ENCODE measurements at places on chromosomes 3 and 15.

DNA sequence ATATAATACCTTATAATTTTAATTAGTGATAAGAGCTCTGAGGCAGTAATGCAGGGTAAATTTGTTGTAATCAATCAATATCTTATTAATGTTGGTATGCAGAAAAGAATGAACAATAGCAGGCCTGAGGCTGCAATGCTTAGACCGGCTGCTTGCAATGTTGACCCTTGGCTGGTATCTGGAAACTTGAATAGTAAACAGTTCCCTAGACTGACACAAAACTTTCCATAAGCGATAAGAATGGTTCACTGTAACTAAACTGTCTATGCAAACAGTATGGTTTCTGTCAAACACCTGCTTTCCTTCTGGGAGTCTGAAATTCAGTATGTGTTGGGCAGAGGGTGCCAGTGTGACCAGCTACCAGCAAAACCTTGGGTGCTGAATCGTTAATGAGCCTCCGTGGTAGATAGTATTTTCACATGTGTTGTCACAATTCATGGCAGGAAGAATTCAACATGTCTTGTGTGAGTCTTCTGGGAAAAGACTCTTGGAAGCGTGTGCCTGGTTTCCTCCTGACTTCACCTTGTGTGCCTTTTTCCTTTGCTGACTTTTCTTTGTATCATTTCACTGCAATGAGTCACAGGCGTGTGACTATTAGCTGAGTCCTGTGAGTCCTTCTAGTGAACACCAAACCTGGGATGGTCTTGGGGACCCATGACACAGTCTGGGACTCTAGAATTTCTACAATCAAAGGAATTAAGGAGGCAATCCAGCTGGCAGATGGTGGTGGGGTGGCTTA is 30.7 kb upstream of the CLRN1 start:
- no peak for DNase-seq

- DNase-seq = no peak
Measured at GRCh38 chr15:47661661-47662180, 55.6 kb upstream of the SEMA6D start.

GRCh38 chr3:177887475-177887874 is 648.8 kb upstream of the KCNMB2 start:
- DNase-seq = no peak

DNA sequence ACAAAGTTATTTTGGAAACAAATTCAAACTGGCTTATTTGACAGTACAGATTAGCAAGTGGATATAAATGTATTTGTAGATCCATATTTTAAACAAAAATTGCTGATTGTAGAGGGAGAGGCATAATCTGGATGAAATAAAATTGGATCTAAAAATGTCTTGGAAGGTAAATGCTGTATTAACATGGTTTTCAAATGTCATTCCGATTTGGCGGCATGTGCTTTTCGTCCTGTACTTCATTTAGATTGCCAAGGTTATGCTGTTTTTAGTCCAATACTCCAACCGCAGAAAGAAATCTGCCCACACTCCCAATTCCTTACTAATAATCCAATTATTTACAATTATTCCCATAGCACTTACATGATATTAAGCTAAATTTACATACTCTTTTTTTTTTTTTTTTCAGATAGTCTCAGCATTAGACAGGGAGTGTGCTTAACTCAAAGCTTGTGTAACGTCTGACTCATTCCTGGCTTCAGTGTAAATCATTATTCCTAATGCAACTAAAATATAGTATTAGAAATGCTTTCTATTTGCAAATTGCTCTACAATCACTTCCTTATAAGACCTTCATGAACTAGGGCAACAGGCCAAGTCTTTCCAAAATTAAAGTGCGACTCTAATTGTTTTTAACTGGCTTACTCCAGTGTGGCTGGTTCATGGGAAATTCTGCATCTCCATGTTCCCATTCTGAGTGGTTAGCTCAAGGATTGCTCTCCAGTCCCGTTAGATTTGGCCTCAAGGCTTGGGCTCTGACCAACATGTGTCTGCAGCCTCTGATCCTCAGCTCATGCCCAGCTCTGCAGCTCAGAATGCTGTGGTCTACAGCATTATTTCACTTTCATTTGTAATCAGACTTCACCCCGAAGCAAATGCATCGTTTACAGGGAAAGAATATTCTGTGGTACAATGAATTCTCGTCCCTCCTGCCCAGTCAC is 103.9 kb downstream of the FBN1 start:
- DNase-seq = no peak

DNA sequence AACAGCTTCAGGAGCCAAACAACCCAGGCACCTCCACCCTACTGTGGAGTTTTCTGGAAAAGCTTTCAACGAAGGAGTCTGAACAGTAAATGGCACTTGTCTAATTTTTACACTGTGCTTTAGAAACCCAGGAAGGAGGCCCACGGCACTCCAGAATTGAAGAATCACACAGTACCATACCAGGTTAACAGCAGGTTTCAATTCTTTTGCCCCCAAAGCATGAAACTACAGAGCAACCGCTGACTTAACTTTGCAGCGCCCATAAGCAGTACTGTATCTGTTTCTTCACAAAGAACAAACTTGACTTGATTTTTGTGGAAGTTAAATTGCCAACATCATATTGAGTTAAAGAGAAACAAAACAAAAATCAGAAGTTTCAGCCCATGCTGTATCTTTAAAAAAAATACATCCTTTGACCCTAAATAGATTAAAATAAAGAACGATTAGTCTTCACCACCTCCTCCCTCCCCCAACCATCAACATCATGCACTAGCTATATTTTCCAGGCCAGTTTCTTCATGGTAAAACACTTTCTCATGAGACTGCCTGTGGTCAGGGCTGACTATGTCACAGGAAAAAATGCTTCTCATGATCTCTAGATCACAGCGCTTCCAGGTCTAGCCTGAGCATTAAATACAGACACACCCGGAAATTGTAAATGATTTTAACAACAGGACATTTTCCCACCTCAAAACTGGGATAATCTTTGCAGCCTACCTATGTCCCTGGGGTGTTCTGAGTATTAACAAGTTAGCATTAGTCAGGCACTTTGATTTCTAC is 456.3 kb downstream of the FOXP1 start:
- peak; percentile 44 for DNase-seq

- DNase-seq = no peak
Measured at GRCh38 chr3:42173307-42173706, 82.2 kb downstream of the TRAK1 start.

DNA sequence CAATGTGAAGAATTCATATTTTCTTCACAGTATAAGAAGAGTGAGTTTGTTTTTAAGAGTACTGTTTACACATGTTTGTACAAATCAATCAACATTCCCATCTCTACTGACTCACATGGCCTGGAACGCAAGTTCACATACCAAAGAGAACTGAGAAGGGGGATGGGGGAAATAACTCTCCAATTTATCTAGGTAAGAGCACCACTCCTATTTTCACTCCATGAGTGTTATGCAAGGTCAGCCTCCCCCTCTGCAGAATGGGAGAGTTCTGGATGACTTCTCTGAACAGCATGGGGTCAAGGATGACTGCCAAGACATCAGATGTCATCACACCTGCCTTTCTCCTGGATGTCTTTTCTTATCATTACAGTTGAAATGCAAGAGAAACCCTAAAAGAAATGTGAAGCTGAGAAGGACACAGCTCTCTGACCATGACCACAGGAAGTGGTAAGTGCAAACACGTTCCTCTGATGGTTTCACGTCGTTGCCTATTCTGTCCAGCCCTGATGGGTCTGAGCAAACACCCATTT is 95.2 kb downstream of the SEMA6D start:
- no peak for DNase-seq

DNA sequence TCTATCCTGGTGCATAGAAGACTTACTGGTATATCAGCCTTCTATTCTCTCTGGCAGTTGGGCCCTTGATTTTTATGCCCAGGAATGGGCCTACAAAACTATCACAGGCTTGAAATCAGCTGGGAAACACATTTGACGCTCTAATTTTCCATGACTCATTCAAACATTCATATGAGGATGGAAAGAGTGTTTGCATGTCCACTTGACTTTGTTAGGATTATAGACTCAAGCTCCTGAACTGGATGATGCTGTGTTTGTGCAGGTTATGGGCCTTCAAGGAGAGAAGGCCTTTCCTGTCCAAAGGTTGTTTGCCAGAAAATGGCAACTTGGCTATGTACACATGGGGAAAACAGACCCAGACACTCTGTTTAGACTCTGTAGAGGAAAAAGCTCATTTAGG is 219.9 kb downstream of the GAP43 start:
- no peak for DNase-seq

DNA sequence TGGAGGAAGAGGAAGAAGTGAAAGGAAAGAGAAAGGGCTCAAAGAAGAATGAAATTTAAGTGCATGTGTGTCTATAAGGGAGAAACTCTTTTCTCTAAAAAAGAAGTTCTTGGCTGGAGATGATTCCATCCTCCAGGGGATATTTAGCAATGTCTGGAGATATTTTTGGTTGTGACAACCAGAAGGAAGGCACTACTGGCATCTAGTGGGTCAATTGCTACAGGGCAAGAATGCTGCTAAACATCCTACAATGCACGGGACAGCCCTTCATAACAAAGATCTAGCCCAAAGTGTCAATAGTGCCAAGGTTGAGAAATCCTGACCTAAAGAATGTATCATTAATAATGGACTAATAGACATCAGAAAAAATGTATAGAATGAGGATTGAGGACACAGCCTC is 57.4 kb upstream of the ST3GAL6 start:
- DNase-seq = no peak

- DNase-seq = no peak
Measured at GRCh38 chr15:60043744-60044435, 39.8 kb downstream of the FOXB1 start.

DNA sequence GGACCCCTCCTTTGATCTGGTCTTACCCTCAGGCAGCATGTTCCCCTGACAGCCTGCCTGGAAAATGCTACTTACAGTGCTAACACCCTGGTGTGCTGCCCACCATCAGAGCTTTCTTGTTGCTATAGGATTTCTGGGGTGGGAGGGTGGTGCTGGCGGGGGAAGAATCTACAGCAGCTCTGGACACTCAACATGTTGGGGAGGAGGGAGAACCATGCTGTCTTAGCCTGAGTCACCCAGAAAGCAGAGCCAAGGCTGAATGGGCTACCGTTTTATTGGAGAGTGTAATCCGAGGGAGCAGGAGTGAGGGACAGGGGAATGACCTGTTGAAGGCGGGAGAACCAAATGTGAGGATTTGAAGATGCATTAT is 45.6 kb downstream of the MFSD1 start:
- DNase-seq = no peak
